Endodermal cell (in vitro differentiated cells): ENCODE measurements at places on chromosomes 2 and 18.

GRCh38 chr2:30777661-30778505 is 29.4 kb downstream of the CAPN13 start:
- peak; percentile 16 for DNase-seq

- DNase-seq = peak; percentile 51
Observed at GRCh38 chr2:46540496-46541331, 61.3 kb downstream of the TMEM247 start.

- DNase-seq = no peak
Observed at GRCh38 chr2:57614988-57615387, 431.6 kb upstream of the VRK2 start.

DNA sequence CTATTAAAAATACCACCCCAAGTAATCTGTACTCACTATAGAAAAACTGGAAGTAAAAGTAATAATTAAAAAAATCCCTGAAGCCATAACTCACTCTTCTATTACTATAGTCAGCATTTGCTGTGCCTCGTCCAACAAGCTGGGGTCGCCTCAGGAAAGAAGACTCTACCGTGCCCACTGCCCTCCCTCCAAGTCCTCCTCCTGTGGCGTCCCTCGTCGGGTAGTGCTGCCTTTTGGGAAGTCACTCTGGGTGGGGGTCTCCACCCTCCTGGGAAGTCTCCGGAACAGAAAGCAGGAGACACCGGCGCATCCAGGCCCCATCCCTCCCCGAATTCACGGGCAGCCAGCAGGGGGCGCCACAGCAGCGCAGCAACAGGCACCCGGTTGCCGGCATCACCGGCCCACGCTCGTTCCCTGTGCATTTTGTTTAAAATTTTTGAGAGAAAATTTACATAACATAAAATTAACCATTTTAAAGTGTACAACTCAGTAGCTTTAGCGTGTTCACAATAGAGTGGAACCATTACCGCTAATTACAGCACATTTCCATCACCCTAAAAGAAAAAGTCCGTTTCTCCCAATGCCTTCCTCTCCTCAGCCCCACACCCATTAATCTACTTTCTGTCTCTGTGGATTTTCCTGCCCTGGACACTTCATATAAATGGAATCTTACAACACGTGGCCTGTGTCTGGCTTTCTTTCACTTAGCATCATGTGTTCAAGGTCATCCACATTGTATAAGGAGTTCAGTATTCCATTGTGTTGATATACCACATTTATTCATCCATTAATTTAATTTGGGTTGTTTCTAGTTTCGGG is 62.2 kb downstream of the ADNP2 start:
- peak; percentile 88 for DNase-seq

DNA sequence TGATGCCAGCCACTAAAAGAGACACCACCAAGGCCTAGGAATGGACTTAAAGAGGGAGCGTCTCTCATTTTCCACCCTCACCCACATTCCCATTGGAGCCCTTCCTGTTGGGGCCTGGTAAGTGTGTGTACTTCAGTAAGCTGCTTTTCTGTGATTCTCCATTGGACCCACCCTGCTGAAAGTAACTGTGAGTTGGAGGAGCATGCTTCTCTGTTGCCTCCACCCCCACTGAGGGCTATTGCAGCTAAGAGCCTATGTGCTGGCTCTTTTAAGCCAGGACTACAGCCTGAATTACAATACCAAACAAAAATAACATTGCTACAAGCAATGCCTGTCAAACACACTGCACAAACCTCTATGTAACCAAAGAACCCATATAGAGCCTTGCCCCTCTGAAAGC is 81.1 kb downstream of the TRABD2A start:
- DNase-seq = no peak

- DNase-seq = no peak
Observed at GRCh38 chr2:73823416-73823815, 5.3 kb upstream of the STAMBP start.

- DNase-seq = no peak
Observed at GRCh38 chr18:8468921-8469335, 140.3 kb upstream of the RAB12 start.

DNA sequence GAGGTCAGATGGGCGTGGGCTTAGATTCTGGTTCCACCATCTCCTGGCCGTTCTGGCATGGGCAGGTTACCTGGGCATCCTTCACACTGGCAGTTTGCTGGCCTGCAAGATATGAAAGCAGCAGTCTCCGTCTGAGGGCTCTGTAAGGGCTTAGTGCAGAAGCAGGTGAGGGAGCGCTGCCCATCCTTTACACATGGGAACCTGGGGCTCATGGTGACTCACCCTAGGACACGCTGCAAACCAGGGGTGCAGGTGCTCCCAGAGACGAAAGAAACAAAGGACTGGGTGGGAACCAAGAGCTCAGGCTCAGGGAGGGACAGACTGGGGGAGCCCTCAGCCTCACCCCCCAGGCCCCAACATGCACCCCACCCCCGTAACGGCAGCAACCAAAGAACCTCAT is 10.7 kb upstream of the ID2 start:
- no peak for DNase-seq

DNA sequence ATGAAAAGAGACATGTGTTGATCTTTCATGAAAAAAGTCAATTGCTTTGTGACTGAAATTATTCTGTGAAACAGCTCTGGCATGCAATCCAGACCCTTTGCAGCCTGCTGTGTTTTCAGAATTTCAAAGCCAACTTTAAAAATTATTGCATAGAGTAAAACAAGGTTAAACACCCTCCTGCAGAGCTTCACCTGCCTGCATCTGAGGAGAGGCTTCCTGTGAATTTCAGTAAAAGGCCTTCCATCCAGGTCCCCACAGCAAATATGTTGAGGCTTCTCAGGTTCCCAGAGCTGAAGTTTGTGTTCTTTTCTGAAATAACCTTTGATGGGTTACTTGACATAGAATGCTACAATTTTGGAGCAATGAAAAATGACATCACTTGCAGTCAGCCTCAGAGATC is 4.1 kb downstream of the XIRP2 start:
- DNase-seq = peak; percentile 51
